ENCODE measurements at places on chromosomes 7 and 10.
A peak's percentile ranks its signal among the peaks of the same experiment; 100 is the strongest.

DNA sequence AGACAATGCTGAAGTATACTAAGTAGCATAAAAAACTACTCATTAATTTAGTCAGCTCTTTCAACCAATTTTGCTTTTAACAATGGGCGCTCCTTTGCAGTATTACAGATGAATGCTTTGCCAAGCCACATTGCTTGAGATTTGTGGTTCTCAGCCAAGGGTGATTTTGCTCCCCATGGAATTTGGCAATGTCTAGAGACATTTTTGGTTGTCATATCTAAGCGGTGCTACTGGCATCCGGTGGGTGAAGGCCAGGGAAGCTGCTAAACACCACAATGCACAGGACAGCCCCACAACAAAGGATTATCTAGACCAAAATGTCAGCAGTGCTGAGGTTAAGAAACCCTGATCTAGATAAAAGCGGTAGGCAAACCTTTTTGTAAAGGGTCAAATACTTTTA, 112.0 kb downstream of the UBE2H start:
- no peak for DNase-seq

- peak; percentile 3 for DNase-seq
Observed at GRCh38 chr10:65194126-65194525, 1672.9 kb downstream of the REEP3 start.

GRCh38 chr7:19143881-19144574, 1.2 kb downstream of the FERD3L start:
- DNase-seq, result no peak

DNA sequence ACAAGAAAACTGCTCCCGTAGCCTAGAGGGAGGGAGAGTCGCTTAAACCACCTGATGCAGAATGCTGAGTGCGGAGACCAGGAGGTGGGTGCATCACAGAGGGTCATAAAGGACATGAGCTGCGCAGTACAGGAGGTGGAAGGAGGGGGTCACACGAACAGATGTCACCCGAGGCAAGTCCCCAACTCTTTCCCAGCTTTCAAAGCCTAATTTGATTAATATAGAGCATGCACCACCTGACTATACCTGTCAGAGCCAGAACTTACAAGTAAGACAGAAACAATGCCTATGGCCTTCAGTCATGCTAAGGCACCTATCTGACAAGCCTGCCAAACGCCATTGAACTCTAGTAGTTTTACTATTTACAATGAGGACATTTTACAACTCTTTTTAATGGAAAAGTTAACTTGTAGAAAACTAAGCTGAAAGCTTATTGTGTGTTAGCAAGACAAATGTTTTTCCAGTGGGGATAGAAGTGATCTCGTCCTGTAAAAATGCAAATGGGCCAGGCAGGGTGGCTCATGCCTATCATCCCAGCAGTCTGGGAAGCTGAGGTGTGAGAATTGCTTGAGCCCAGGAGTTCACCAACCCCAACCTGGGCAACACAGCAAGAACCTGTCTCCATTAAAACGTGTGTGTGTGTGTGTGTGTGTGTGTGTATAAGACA, 1.1 kb upstream of the VOPP1 start:
- DNase-seq, result no peak

- DNase-seq, result no peak
Observed at GRCh38 chr7:96605045-96605716, 104.5 kb downstream of the SEM1 start.

GRCh38 chr7:149145031-149145845, 2.0 kb upstream of the ZNF398 start:
- no peak for DNase-seq

DNA sequence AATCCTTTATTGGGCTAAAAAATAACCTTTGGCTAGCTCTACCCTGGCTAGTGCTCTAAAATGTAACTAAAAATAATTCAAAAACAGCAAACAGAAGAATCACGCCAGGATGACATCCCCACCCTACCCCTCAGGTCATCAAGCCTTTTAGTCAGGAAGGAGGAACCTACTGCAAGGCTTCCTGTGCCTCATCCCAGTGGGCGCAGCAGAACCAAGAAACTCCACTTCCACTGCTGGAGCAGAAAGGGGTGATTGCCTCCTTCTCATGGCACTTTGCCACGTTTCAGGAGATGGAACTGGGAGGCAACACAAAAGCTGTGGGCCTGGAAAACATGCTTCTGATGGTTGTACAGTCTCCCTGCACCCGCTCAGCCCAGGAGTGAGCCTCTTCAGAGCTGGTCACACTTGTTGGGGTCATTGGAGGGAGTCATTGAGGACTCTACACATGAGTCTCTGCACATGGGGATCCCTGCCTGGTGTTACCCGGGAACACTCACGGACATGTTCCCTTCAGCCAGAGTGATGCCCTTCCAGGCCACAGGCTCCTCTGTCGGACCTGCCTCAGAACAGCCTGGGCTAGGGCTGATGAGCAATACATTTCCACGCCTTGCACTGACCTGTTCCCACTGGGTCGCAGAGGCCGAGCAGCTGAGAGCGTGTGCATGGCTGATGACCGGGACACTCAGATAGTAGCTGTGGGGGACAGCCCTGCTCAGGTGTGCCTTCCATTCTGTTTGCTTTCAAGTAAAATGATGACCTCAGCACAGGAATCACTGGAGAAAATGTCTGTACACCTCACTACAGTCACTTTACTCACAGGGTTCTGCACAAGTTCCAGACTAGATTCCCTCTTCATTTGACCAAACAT, 355.3 kb downstream of the FGFR2 start:
- DNase-seq, result no peak

GRCh38 chr7:54705436-54705835, 53.6 kb downstream of the SEC61G start:
- DNase-seq, result no peak

- no peak for DNase-seq
Observed at GRCh38 chr10:21507150-21507549, 18.3 kb downstream of the SKIDA1 start.

DNA sequence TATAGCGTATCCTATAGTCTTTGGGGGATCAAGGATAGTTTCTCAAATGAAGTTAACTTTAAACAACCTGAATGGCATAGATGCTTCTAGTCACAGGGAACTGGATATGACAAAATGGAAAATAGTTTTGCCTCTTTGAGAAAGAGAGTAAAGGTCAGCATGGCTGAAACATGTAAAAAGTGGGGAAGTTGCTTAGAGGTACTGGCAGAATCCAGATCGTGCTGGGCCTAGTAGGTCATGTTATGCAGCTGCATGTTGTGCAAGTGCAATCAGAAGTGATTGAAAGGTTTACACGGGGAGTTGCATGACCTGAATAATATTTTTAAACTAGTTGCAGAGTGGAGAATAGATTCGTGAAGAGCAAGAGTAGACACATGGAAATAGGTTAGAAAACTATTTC, 201.1 kb upstream of the HDAC9 start:
- no peak for DNase-seq

GRCh38 chr10:69333205-69333604, 54.9 kb downstream of the HK1 start:
- DNase-seq, result no peak

GRCh38 chr7:45162311-45162845, 4.8 kb downstream of the RAMP3 start:
- DNase-seq, result no peak

DNA sequence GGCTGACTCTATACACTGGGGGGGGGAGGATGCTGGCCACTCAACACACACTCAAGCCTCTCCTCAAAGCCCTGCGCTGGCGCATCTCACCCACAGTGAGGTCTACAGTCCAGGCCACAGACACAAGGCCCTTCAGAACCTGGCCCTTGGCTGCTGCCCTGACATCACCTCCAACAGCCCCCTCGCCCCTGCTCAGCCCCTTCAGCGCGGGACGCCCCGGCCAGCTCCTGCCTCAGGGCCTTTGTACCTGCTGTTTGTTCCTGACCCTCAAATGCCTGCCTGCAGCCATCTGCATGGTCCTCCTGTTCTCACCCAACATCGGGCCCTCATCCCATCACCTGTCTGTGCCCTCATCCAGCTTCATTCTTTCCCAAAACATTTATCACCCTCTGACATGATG, 572.6 kb downstream of the DNAJB6 start:
- no peak for DNase-seq

DNA sequence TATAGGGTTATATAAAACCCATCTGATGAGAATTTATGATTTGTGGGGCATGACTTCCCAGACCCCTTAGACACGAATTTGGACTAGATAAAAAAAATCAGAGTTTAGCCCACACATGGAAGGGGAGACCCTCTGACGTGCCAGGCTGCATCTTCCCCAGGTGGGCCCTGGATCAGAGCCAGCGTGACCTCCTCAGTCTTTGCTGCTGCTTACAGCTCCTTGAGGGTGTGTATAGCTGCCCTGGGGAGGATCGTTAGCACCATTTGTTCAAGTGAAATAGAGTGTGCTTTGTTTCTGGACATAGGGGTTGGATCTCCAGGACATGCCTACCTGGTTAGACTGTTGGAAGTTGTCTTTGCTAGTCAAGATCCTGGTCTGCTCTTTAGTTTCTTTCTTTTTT, 54.2 kb downstream of the DOCK1 start:
- no peak for DNase-seq

DNA sequence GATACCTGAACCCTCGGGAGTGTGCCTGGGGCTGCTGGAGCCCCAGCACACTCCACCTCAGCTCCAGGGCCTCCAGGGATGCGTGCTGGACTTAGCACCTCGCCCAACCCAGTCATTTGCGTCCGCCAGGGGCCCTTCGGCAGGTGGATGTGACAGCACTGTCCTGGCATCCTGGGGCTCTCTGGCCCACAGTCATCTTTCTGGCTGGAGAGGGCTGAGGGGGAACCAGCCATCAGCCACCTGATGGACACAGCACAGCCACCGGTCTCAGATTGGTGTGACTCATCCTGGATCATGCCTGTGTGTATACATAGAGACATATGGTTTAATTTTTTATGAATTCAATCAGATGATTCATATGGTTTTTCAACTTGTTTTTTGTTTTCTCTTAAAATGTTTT, 11.1 kb downstream of the ZNF775 start:
- DNase-seq, result no peak

DNA sequence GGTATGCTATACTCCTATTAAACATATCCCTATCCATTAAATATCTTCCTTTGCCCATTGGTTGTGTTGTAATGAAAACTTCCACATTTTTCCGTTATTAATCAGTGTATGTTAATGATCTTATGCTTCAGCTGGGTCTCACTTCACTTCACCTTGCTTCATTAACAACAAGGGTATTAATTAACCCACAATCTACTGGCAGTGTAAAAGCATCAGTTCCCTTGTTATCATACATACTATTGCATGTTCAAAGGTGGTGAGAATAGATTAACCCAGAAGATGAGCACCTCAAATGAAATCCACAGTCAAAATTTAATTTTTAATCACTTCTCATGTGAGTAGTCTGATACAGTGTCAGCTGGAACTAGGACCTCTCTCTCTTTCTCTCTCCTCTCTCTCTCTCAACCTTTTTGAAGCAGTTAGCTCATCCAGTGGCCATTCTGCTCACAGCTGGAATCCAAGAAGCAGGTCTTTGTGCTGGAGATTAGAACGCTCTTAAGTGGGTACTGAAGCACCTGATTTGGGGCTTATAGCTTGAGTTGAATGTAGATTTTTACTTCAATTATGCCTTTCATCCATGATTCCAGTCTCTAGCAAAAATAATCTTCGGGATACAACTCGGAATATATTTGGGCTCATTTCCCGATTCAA, 172.3 kb downstream of the RAPGEF5 start:
- DNase-seq, result no peak

DNA sequence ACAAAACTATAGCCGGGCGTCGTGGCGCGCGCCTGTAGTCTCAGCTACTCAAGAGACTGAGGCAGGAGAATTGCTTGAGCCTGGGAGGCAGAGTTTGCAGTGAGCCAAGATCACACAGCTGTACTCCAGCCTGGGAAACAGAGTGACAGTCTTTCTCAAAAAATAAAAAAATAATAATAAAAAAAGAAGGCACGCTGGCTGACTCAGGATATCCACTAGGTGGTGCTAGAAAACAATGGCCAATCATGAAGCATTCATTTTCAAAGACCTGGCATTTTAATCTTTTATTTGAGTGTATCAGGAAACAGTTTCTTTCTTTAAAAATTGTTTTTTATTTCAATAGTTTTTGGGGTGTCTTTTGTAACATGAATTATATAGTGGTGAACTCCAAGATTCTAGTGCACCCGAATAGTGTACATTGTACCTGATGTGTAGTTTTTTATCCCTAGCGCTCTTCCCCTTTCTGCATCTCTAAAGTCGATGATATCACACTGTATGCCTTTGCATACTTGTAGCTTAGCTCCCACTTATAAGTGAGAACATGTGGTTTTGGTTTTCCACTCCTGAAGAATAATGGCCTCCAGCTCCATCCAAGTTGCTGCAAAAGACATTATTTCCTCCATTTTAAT, 88.6 kb downstream of the LYZL1 start:
- no peak for DNase-seq

GRCh38 chr7:118747473-118747872, 523.0 kb downstream of the ANKRD7 start:
- DNase-seq, result no peak

DNA sequence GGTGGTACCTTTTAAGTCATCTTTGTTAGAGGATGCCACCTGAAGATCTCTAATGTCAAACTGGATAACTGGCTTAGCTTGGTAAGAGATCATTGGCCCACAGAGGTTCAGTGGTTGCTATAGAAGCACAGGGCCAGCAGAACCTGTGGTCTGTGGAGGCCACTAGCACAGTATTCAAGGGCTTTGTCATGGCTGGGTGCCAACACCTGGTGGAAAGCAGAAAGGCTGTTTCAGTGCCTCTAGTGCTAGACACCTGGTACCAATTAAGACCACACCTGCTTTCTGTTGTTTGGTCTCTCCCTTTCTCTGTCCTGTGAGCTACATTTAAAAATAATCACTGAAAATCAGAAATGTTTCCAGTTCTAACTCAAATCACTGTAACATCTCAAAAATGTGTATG, 10.0 kb upstream of the PCGF5 start:
- DNase-seq, result no peak

GRCh38 chr10:124058346-124059003, 34.9 kb downstream of the CHST15 start:
- no peak for DNase-seq

DNA sequence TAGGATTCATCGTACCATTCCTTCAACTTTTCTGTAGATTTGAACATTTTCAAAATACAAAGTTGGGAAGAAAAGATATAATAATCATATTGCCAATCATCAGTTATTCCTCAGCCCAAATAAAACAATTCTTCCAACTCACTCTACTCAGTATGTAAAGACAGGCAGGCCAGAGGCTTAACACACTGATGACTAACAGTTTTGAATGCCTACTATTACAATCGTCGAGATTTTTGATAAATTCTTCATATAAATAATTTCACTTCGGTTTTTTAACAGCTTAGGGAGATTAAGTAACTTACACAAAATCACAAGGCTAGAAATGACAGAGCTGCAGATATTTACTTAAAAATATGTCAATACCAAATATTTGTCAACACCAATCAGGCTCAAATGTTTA, 17.6 kb downstream of the CYTH3 start:
- DNase-seq, result no peak

DNA sequence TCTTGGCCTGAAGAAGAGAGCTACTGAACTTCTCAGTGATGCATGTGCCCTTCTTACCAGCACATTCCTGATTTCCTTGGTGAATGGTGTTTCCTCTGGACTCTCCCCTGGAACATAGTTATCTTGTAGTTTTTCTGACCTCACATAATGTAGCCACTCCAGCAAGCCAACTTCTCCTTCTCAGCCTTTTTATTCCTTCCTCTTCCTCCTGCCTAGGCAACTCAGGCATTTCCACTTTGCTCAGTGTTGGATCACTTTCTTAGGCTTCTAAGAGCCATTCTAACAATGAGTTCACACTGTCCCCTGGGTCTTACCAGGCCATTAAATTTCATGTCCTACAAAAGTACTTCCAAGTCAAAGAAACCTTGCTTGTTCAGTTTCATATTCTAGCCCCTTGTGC, 3.6 kb upstream of the PTTG1IP2 start:
- no peak for DNase-seq
